ENCODE measurements at places on chromosomes 1 and 21.

- DNase-seq, result no peak
Measured at GRCh38 chr1:208333676-208334075, 89.5 kb upstream of the PLXNA2 start.

DNA sequence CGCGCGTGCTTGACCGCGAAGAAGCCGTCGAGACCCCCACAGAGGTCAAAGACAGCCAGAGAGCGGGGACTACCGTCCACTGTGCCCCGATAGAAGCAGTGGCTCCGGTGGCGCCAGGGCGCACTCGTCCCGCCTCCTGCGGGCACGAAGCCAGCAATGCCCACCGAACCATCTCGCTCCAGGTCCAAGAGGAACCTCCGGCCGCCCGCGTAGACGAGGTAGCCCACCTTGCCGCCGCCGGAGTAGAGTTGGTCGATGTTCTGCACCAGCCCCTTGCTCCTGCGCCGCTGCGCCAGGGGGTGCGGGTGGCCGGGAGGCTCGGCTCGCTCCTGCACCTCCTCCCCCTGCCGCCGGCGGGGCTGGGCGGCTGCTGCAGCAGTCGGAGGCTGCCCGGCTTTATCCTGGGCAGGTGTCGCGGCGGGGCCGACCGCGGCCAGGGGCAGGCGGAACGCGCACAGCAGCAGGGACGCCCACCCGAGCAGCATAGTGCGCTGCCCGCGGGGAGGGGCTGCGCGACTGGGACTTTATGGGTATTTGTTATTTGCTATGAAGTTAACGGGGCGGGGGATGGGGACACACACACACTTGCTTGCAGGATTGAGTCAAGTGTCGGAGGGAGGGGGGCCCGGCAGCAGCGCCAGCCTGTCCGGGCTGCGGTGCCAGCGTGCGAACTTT lies 844 bp downstream of the ADAMTS5 start:
- DNase-seq, result peak; percentile 60

DNA sequence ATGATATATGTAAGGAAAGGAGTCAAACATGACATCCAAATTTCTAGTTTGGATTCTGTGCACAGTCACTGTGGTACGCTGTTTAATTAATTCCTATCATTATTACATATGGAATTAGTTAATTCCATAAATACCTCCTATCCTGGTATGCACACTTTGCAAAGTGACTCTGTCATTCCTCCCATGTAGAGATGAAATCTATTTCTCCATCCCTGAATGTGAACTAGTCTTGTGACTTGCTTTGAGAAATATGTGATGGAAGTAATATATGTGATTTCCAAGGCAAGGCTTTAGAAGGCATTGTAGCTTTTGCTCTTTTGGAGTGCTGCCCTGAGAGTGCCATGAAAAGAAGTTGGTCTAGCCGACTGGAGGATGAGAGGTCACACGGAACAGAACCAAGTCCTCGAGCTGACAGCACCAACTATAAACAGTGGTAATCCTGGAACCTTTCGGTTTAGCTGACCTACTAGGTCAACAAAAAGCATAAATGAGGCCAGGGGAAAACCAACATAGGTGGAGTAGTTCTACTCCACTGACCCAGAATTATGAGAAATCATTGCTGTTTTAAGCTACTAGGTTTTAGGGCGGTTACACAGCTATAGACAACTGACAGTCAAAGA lies 1.5 kb downstream of the SELENOF start:
- no peak for DNase-seq

DNA sequence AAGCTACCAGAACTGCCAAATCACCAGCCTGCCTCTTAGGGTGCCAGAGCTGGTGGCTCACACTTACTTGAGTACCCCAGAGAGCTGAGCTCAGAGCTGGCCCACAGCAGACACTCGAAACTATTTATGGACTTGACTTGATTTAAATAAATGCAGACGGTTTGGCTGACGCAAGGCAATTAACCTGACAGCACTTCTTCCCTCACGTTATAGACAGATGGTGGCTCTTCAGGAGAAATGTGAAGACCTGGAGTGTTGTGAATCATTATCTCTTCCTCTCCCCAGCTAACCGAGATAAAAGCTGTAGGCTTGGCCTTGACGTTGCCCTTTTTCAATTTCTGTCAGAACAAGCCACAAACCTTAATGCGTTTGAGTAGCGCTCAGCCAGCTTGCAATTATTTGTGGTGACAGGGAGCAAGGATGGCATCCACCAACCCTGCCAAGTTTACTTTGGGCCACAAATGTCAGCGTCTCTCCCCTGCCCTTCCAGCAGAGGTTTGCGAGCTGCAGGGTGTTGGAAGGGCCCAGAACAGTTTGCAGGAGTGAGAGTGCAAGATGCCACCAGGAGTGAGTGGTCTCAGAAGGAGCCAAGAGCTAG lies 34.0 kb upstream of the BCAR3 start:
- no peak for DNase-seq

- no peak for DNase-seq
Measured at GRCh38 chr1:41411229-41411628, 50.0 kb downstream of the FOXO6 start.

- DNase-seq, result no peak
Measured at GRCh38 chr1:230542054-230542453, 100.2 kb upstream of the COG2 start.

- DNase-seq, result no peak
Measured at GRCh38 chr1:228205526-228206436, 2.1 kb upstream of the OBSCN start.

- DNase-seq, result no peak
Measured at GRCh38 chr1:227134686-227135314, 183.5 kb downstream of the CDC42BPA start.

DNA sequence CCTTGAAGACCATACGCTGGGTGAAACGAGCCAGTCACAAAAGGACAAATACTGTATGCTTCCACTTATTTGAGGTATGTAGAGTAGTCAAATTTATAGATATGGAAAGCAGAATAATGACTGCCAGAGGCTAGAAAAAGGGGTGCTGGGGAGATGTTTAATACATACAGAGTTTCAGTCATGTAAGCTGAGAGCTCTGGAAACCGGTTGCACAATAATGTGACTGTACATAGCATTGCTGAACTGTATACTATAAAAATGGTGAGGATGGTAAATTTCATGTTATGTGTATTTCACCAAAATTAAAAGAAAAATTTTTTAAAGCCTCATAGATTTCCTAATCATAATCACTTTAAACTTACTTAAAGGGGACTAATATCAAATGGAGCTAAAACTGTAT lies 110.8 kb downstream of the ZZZ3 start:
- DNase-seq, result no peak

DNA sequence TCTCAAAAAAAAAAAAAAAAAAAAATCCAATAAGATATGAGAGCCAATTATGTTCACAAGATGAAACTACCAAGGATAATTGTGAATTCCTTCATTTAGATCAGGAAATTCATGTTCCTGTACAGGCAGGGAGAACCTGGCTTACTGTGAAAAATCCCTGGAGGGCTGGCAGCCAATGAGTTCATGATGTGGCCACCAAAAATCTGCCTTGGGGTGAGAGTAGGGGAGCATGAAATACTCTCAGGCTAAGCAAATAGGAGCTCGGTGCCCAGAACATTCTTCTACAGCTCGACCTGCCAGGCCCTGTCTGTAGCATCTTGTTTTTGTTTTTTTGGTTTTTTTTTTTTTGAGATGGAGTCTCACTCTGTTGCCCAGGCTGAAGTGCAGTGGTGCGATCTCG lies 50.1 kb downstream of the PIK3CD start:
- no peak for DNase-seq

DNA sequence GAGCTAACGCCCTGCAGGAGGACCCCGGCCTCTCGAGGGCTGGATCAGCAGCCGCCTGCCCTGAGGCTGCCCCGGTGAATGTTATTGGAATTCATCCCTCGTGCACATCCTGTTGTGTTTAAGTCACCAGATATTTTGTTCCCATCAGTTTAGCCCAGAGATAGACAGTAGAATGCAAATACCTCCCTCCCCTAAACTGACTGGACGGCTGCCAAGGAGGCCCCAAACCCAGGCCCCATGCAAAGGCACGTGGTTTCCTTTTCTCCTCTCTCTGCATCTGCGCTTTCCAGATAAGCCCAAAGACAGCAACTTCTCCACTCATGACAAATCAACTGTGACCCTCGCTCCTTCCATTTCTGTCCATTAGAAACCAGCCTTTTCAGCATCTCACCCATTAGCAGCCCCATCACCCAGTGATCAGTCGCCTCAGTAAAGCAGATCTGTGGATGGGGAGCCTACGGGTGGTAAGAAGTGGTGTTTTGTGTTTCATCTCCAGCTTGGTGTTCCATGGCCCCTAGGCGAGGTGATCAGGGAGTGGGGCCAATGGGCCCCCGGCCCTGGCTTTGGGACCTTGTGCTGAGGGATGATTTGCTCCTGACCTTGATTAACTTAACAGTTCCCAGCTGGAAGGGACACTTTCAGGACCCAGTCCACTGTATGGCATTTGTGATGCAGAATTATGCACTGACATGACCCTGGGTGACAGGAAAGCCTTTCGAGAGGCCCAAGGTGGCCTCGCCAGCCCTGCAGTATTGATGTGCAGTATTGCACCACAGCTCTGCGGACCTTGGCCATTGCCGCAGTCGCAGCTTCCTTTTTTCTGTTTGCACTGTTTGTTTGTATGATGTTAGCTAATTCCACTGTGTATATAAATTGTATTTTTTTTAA lies 5.2 kb downstream of the NPPA start:
- no peak for DNase-seq

DNA sequence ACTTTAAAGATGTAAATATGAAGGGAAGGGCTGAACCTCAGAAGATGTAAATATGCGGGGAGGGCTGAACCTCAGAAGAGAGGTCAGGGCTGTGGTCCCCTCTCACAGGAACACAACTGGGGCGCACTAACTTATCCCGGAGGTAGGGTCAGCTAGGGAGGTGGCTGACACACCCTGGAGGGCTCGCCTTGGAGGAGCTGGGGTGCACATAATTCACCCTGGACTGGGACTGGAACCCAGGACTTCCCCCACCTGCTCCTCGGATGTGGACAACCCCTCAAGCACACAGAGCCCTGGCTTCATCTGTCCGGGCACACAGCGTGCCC lies 13.9 kb upstream of the TTC39A start:
- DNase-seq, result no peak

DNA sequence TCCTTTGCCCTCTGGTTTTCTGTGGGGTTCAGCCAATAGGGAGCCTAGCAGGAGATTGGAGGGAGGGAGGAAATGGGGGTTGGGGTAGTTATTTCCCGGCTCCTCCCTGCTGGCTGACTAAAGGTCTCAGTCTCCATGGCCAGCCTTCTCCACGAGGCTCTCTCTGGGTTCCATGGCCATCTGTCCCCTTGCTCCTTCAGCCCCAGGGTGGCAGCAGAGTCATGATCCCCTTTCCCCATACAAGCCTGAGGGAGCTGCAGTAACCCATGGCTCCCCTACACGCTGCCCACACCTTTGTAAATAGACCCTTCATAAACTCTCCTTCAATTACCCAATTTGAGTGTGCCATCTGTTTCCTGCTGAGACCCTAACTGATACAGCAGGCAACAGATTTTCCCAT lies 176.1 kb upstream of the CSF3R start:
- no peak for DNase-seq

GRCh38 chr1:24939040-24939674 lies 9.1 kb upstream of the RUNX3 start:
- no peak for DNase-seq

- no peak for DNase-seq
Measured at GRCh38 chr1:175127565-175127964, 59.9 kb downstream of the TNN start.

DNA sequence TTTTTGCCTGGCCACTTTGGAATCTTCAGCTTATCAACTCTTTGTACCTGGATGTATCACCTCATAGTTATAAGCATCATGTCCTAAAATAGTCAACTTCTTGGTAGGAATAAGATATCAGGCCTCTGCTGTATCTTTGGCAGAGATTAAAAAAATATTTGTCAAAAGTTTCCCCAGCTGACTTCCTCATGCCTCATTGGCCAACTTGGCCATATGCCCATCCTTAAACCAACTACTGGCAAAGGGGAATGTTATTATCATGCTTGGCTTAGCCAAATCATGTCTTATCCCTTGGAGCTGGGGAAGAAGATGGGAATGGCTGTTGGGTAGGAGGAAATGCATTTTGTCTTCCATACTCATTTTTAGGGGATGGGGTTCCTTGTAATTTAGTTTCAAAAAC lies 23.4 kb downstream of the NFASC start:
- no peak for DNase-seq

GRCh38 chr1:42167611-42168390 lies 3.3 kb upstream of the GUCA2A start:
- DNase-seq, result no peak

DNA sequence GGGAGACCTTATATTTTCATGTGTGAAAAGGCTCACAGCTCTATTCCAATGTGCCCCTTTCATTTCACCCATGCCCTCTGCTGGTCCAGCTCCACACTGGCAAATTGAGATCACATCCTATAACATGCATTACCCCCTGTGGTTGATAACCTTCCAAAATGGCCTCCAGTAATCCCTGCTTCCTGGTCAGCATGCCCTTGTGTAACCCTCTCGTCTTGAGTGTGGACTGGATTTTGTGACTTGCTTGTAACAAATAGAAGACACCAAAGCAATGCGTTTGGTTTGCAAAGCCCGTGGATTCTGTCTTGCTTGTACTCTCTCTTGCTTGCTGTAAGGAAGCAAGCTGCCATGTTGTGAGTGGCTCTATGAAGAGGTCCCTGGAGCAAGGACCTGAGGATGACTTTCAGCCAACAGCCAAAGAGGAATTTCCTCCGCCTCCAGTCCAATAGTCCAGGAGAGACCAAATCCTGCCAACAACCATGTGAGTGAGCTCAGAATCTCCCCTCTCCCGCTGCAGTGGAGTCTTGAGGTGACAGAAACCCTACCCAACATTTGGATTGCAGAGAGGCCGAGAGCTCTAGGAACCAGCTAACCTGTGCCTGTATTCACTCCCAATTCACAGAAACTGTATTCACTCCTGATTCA lies 17.4 kb downstream of the KCNA10 start:
- DNase-seq, result no peak

- no peak for DNase-seq
Measured at GRCh38 chr1:15242766-15243165, 4.3 kb upstream of the FHAD1 start.

GRCh38 chr1:228666686-228667623 lies 68.3 kb upstream of the RHOU start:
- no peak for DNase-seq
